GM12891 (cell line): ENCODE measurements at places on chromosomes 5 and 9.

DNA sequence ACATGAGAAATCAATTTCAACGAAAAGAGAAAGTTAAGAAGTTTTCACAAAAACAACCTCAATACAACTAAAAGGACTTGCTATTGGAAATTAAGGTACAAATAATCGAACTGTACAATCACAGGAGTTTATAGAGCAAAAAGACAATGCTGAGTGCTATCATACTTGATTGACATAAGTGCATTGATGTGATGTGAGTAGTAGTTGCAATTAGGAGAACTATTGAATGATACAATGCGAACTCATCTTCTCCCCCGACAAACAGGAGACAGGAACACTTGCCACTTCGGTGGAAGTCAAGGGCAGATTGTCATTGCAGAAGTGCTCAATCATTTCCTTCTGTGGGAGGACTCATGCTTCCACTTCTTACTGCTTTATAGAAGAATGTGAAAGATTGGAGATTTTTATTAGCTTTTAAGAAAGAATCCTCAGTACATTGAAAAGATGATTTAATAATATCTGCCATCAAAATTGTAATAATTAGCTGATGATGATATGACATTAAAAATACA, 276.6 kb upstream of the MPDZ start:
- no peak for DNase-seq

- no peak for DNase-seq
These were observed 38.7 kb downstream of the ASS1 start for GRCh38 chr9:130483371-130483971.

GRCh38 chr9:121055642-121056143, 5.6 kb upstream of the C5 start:
- DNase-seq: no peak

GRCh38 chr5:124859027-124859426, 112.6 kb upstream of the ZNF608 start:
- DNase-seq: no peak

GRCh38 chr5:105508519-105508918, 1945.9 kb upstream of the NUDT12 start:
- DNase-seq: no peak

DNA sequence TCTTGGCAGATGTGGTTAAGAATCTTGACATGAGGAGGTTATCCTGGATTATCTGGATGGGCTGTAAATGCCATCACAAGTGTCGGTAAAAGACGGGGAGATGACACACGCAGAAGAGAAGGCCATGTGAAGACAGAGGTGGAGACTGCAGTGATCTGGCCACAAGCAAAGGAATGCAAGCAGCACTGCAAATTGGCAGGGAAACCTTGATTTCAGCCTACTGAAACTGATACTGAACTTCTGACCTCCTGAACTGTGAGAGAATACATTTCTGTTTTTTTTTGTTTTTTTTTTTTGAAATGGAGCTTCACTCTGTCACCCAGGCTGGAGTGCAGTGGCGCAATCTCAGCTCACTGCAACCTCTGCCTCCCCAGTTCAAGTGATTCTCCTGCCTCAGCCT, 92.4 kb upstream of the NFIL3 start:
- no peak for DNase-seq

- no peak for DNase-seq
These were observed 177.9 kb downstream of the MAPKAP1 start for GRCh38 chr9:125529107-125529506.

- DNase-seq: no peak
These were observed 10.8 kb downstream of the GABRB2 start for GRCh38 chr5:161535762-161536161.

- no peak for DNase-seq
These were observed 334.0 kb upstream of the PUM3 start for GRCh38 chr9:3177936-3178335.

- no peak for DNase-seq
These were observed 17.6 kb downstream of the NCS1 start for GRCh38 chr9:130189840-130190239.

- no peak for DNase-seq
These were observed 98.0 kb downstream of the PLPPR1 start for GRCh38 chr9:101126556-101126955.

DNA sequence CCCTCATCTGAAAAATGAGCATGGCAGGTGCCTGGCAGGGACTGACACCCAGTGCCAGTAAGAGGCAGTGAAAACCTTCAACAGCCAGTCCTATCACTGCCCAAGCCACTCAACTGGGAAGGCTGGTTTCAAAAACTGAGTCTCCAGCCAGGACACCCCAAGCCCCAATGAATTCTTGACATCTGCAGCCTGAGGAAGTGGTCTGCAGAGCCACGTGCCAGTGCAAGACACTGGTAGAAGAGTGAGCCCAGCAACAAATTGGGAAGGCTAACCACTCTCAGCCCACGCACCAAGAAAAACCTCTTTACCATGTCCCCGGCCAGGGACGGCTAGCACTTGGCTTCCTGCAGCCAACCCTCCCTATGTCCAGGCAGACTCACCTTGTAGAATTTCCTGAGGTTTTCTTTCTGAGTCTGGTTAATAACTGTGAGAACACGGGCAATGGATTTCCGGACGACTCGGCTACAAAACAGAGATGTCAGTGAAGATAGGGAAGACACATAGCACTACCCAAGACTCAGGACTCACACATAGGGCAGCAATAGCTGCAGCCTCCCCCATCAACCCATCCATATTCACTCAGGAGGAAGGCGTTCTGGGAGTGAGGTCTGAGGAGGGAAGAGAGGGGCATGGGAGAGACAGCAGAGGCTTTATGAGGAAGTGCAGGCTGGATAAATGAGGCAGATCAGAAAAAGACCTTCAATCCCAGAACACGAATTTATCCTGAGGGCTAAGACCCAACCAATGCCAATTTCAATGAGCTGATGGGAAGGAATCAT, 1.8 kb downstream of the RPL35 start:
- no peak for DNase-seq

GRCh38 chr9:76528056-76528455, 69.1 kb downstream of the GCNT1 start:
- DNase-seq: no peak

DNA sequence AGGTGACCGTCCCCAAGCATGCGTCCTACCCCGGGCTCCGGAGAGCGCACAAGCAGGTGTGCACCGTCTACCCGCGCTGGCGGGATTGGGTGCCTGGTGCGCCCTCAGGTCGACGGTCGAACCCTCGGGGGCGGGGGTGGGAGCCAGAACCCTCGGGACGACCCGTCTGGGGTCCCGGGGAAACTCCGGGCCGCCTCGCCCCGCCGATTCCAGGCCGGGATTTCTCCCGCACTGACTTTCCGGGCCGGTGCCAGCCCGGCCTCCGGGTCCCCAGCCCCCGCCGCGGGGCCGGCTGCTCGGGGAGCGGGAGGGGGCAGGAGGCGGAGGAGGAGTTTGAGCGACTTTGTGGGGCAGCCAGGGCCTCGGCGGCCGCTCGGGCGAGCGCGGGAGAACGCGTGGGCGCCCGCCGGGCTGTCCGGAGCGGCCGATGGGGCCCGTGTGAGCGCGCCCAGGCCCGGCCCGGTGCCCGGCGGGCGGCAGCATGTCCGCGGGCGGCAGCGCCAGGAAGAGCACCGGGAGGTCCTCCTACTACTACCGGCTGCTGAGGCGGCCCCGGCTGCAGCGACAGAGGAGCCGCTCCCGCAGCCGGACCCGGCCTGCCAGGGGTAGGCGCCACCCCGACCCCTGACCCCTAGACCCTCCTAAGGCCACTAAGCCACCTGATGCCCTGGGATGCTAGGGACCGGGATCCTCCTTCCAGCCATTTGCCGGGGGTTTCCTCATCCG, at the start of gene DAB2IP:
Gene DAB2IP (plus strand): TSS at position 340 of the 726 bp plus-strand sequence. CDS start 142 bp downstream, at position 482.
- DNase-seq: no peak

DNA sequence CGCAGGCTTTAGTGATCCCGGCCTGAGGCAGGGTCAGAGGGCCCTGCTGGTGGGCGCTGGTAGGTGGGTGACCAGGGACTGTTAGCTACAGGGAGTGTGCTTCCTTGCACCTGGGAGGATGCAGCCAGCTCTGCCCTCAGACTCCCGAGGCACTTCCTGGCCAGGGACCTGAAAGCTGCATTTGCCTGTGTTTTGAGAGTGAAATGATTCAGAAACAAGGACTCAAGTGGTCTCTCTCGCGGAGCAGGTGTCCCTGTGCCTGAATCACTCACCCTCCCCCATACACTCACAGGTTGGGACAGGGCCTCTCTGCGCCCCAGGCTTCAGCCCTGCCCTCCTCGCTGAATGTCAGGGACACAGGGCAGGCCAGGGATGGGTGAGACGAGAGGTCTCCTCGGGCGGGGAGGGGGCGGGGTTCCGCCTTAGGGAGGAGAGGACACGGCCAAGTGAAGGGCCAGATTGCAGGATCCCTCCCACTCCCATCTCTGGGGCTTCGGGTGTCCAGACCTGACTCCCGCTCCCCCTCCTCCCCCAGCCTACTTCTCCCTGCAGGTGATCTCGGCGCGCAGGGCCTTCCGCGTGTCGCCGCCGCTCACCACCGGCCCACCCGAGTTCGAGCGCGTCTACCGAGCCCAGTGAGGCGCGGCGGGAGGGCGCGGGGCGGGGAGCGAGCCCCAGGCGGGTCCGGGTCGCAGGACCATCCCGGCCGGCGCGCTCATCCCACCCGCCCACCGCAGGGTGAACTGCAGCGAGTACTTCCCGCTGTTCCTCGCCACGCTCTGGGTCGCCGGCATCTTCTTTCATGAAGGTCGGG, 1.5 kb downstream of the LTC4S start:
- DNase-seq: no peak

DNA sequence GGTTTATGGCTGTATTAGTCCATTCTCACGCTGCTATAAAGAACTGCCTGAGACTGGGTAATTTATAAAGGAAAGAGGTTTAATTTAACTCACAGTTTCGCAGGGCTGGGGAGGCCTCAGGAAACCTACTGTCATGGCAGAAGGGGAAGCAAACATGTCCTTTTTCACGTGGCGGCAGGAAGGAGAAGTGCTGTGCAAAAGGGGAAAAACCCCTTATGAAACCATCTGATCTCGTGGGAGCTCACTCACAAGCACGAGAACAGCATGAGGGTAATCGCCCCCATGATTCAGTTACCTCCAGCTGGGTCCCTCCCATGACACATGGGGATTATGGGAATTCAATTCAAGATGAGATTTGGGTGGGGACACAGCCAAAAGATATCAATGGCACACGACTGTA, 13.9 kb downstream of the LRRC70 start:
- DNase-seq: no peak

- DNase-seq: no peak
These were observed 1.4 kb downstream of the NRARP start for GRCh38 chr9:137300567-137301080.

DNA sequence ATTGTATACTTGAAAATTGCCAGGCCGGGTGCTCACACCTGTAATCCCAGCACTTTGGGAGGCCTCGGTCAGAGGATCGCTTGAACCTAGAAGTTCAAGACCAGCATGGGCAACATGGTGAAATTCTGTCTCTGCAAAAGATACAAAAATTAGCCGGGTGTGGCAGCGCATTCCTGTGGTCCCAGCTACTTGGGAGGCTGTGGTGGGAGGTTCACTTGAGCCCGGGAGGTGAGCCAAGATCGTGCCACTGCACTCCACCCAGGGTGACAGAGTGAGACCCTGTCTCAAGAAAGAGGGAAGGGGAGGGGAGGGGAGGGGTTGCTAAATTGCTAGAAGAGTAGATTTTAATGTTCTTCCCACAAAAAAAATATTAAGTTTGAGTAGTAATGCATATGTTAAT, 53.2 kb downstream of the FNBP1 start:
- DNase-seq: no peak

GRCh38 chr9:69393425-69393824, 68.4 kb downstream of the ENTREP1 start:
- DNase-seq: no peak

- peak; percentile 68 for DNase-seq
These were observed 6.8 kb downstream of the MRPL36 start for GRCh38 chr5:1792842-1793266.

GRCh38 chr5:140978260-140978659, 12.0 kb downstream of the PCDHAC2 start:
- DNase-seq: no peak

DNA sequence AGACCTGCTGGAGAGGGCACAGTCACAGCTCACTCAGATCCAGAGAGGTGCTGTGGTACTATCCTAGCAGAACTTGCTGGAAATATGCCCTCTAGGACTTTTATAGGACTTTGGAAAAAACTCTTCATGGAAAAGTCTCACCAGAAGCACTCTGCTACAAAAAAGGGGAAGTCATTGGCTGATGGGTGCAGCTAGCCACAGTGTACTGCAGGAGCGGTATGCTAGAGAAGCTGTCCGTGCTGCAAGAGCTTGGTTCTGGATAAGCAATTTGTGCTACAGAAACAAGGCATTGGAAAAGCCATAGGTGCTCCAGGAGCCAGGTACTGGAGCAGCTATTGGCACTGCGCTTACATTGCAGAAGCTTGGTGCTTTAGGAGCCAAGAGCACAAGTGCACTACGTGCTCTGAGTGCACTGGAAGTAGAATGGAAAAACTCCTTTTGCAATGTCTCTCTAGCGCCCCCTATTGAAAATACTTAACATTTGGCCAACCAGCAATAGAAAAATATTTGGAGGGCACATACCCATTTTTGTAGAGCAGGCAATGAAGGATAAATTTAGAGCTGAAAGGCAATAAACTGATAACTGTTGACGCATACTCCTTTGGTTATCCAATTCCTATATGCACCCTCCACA, 83.4 kb downstream of the MEGF10 start:
- DNase-seq: no peak

- DNase-seq: no peak
These were observed 41.9 kb upstream of the PLPP6 start for GRCh38 chr9:4620057-4620765.

DNA sequence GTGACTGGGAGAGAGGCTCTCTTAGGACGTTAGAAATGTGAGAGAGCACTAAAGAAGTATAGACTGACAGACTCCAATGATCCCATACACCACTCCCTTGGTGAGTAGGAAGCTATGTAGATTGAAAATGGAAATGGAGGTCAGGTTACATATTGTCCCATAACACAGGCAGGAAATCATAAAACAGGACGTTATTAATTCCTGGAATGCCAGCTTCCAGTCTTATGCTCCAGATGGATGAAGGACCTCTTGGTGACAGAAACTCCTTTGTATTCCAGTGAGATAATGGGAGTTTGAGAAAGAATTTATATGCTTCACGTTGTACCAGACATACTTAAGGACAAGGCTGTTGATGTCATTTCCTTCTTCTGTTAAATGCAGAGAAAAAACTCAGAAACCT, 338.2 kb upstream of the ITGA1 start:
- DNase-seq: no peak
